Omental fat pad (tissue), 4 donors: ENCODE measurements at places on chromosomes 13 and 19.

- DNase-seq, result no peak
Observed at GRCh38 chr13:107906131-107906530, 309.2 kb downstream of the LIG4 start.

DNA sequence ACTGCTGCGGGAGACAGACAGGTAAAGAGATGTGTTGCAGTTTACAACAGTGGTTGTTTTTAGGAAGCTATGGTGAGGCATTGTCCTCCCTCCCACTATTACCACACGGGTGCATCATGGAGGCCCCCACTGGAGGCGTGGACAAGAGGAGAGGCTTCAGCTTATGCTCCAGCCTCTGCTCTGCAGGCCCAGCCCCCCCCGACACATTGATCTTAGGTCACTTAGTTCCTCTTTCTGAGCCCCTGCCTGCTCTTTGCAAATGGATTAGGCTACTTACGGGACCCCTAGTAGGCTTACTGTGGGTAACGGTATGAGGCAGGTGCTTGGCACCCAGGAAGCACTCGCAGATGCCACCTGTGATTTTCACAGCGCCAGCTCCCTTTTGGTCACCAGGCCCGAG is 123.9 kb downstream of the SLC7A1 start:
- no peak for DNase-seq

- DNase-seq, result no peak
Observed at GRCh38 chr19:40217934-40218890, at the start of gene TTC9B. Gene TTC9B (minus strand): TSS chr19:40218384. CDS start chr19:40218381, 3 bp downstream.

- no peak for DNase-seq
Observed at GRCh38 chr19:36244066-36244465, 29.2 kb downstream of the ZNF146 start.

- DNase-seq, result no peak
Observed at GRCh38 chr19:12095111-12095790, 30.7 kb downstream of the ZNF844 start.

DNA sequence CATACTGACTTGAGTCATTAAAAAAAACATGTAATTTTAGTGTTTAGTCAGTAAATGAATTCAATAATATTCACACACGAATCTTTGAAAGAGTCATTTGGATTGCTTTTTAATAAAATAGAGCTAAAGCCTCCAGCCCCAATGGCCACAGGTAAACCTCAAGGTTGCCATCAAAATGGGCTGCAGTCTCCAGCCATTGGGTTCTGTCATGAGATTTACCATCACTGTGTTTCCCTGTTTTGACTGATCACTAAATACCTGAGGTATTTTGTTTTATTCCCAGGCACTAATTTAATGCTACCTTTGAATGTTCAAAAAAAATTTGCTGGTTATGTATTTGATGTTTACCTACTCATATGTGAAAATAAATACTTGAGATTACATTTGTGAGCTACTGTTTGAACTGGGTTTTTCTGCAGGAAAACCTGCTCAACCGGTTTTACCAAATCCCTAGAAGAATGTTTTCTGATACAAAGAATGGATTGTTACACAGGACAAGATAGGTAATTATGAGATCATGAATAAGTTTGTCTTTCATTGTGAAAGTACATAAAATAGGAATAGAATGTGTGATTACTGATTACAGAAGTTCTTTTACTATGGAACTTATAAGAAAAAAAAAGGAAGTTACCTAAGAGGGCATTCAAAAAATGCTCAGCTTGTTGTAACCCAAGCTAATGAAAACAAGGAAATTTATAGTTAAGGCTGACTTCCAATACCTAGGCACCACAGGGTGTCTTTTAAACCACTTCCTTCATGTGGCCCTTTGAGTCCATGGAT is 391.3 kb downstream of the EFNB2 start:
- DNase-seq, result no peak

- no peak for DNase-seq
Observed at GRCh38 chr13:64753233-64754000, 2476.7 kb downstream of the PCDH9 start.

DNA sequence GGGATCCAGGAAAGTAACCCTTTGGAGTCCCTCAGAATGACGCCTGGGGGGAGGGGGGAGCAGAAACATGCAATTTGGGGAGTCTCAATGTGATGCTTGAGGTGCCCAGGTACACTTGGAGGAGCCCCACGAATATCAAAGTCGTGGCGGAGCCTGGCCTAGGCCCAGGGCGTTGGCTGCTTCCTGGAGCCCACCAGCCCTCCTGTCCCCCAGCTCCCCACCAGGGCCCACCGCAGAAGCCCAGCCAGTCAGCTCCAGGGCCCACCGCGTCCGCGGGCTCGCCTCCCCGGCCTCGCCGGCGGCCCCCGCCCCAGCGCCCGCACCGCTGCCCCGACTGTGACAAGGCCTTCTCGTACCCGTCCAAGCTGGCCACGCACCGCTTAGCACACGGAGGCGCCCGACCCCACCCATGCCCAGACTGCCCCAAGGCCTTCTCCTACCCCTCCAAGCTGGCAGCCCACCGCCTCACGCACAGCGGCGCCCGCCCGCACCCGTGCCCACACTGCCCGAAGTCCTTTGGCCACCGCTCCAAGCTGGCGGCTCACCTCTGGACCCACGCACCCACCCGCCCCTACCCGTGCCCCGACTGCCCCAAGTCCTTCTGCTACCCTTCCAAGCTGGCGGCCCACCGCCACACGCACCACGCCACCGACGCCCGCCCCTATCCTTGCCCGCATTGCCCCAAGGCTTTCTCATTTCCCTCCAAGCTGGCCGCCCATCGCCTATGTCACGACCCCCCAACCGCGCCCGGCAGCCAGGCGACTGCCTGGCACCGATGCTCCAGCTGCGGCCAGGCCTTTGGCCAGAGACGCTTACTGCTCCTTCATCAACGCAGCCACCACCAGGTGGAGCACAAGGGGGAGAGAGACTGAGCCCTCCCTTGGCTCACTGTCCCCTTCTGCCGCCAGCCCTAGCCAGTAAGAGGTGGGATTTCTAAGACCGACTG is 2.1 kb downstream of the ZNF575 start:
- DNase-seq, result peak; percentile 57
